T-helper 22 cell (primary cell): ENCODE measurements at places on chromosomes 16 and 17.

DNA sequence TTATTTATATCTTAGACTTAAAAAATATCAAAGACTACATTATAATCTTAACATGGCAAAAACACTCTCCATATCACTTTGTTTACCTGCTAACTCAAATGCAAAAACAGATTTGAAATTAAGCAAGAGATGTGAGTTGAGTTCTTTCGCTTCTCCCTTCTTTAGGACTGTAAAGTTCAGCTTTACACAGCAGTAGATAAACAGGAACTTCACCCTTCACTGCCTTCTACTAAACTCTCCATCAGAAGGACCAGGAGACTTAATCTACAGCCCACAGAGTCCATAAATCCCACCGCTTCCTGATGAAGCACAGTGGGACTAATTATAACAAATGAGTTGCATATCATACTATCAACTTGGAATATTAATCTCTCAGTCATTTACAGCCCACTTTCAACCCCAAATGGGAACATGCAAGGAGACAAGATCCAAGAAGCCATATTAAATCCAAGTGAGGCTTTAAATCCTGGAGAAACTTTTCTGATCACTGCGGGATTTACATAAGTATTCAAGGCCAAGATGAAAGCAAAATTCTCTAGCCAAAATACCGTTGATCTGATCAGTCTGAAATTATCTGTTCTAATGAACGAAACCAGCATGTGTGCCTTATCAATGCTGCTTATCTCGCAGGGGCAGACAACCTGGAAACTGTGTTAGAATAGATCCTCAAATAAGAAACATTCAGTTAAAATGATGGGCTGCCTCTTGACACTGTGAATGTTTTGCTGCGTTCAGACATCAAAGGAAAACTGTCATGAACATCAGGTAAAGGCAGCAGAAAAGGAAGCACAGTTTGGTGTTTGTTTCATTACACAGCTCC, 1.6 kb downstream of the AMFR start:
- DNase-seq, result no peak

GRCh38 chr16:66513111-66513723, 36.7 kb downstream of the TK2 start:
- DNase-seq, result no peak

DNA sequence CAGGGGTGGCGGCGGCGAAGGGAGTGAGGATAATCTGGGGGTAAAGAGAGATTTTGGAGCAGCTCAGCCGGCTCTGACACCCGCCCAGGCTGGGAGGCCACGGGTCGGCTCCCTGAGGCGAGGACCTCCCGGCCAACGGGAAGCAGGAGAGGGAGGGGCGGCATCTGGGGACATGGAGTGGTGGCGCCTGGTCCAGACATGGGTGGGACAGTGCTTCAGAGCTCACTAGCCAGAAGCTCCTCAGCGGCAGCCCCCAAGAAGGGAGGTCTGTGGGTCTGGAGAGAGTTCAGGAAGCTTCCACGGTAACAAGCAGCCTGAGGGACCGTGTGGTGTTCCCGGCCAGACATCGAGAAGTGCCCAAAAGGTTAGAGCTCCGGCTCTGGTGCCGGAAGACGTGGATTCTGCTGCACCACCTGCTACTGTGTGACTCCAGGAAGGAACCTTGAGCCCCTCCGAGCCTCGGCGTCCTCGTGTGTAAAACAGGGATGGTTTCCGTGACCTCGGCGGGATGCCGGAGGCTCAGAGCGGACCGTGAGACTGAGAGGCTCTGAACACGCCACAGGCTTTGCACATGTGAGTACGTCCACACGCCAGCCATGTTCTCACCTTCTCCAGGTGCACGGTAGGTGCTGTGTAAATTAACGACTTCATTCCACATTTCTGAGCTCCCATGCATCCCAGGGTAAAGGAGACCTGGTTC, 56.9 kb downstream of the TIMM22 start:
- no peak for DNase-seq

- DNase-seq, result no peak
These were observed 153.5 kb upstream of the CDC42EP4 start for GRCh38 chr17:73465130-73465952.

DNA sequence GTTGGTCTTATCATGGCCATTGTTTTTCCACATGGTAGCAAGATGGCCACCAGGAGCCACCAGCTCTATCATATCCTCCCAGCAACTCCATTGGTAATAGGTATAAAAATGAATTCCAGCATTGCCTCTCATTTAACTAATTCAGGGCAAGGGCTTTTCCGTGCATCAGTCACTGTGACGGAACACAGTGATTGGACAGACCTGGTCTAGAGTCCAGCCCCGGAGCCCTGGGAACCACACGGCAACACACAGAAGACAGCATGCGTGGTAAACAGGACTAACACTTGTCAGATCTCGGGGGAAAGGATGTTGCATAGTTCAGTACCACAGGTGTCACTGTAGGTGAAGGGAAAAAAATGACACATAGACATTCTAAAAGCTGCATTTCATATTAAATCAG, 638.0 kb upstream of the RBFOX1 start:
- no peak for DNase-seq

DNA sequence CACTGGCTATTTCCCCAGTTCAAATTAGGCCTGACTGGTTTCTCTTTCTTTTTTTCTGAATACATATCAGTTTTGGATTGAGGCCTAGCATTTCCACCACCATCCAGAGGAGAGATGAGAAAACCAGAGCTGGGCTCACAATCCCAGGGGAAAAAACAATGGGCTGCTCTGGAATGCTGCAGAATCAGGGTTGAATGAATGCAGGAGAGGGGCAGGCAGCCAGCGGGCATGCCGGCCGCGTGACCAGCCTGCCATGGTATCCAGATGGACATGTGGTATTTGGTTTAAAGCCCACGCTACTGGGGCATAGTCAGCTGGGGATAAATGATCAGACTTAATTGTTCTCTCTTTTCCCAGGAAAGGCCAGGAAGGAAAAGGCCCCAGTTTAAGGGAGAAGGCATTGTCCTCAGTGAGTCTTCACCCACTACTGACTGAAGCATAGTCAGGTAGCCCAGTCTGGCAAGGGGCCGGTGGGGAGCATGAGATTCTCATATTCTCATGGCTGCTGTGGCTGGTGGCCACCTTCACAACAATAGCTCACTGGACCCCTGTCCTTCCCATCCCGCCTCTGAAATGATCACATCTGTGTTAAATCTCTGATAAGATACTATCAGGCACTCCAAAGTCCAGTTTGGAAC, 38.7 kb upstream of the RHOT1 start:
- DNase-seq, result no peak

- no peak for DNase-seq
These were observed 2.9 kb upstream of the AOC3 start for GRCh38 chr17:42848093-42848492.

- no peak for DNase-seq
These were observed 202.6 kb downstream of the SHISA9 start for GRCh38 chr16:13103831-13104530.

DNA sequence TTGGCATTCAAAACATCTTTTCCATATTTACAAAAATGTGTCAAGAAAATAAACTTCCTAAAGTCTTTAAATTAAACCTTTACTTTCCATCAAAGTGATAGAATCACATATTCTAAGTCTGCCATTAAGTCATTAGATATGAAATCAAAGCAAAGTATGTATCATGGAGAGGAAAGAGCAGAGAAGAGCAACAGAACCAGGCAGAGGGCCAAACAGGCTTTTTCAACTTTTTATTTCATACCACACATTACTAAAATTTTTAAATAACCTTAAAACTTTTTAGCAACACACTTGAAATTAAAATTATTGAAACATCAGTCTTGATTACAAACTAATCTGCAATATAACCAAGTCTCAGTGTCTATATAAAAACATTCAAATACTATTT, 13.8 kb downstream of the SIAH1 start:
- DNase-seq, result no peak

GRCh38 chr16:11133344-11133943, 122.6 kb downstream of the SOCS1 start:
- no peak for DNase-seq

DNA sequence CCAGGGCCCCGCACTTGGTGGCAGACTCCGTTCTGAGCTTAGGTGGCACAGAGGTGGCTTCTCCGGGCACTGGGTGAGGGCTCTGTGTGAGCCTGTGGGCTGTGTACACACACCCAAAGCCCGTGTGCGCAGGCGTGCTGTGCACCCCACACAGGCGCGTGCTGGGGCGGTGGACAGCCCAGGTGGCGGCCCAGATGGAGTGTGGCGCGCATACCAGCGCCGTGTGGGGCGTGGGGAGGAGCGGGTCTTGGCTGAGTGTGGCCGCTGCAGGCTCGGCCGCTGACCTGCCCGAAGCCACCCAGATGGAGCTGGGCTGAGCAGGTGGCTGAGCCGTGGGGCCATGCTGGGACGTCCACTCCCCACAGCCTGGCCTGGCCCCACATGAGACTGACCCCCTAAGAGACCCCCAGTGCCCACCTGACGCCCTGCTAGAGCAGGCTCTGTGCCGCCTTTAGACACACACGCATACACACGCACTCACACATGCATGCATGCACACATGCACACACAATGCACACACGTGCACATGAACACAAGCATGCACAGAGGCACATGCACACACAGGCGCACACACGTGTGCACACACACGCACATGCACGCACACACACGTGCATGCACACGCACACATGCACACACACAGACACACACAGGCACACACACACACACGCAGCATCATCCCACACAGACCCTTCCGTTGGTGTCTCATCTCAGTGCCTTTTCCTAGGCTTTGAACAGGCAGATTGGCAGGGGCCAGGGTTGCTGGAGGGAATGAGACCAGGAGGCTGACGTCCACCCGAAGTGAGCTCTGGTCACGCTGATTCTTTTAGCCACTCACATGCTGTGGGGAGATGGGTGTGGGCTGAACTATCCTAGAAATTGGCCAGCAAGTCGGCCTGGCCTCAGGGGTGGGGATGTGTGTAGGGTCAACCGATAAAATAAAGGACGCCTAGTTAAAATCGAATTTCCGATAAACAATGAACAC, 2.1 kb downstream of the PRR35 start:
- DNase-seq, result no peak

- no peak for DNase-seq
These were observed 77.6 kb downstream of the EMP2 start for GRCh38 chr16:10502776-10503175.

DNA sequence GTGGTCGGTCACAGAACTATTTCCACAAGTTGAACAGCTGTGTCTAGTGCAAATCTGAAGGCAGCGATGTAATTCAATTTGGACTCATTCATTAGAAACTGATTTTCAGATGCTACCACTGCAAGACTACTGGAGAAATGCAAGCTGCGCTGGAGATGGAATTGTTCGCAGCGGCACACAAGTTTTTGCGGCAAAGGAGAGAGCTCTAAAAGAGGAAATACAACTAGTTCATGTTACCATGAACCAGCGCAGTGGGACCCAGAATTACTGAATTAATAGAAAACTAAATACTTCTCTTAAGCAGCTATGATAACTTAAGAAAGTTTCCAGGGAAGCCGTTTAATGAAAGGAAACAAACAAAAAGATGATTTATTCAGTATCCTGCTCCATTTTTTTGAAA, 1.9 kb downstream of the CREBBP start:
- DNase-seq, result no peak

DNA sequence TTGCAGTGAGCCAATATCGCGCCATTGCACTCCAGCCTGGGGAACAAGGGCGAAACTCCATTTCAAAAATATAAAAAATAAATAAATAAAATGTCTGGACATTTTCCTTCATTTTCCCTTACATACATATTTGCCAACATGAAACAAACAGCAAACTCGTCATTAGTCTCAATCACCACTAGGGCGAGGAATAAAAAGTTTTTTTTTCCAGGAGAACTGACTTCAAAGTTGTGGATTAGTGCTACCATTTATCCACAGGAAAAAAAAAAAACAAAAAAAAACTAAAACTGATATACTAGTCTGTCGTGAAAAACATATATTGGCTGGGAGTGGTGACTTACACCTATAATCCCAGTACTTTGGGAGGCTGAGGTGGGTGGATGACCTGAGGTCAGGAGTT, 77.0 kb upstream of the MTMR4 start:
- no peak for DNase-seq

GRCh38 chr16:1283296-1283695, 26.1 kb upstream of the UBE2I start:
- no peak for DNase-seq

DNA sequence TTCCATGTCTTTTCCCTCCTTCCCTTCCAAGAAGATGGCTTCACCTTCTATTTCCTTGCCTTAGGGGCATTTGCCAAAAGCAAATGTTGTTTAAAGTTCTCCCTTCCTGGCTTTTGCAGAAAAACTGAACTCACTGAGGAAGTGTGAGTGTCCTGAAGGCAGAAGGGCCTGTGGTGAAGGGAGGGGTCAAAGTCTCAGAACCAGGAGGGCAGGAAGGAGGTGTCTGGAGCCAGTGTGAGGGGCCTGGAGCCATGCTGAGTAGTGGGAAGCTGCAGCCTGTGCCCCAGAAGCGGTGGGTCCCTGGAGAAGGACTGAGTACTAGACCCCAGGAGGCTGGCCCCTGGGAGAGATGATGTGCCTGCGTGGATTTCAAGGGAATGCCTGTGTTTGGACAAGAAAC, 23.8 kb upstream of the SUPT4H1 start:
- no peak for DNase-seq

DNA sequence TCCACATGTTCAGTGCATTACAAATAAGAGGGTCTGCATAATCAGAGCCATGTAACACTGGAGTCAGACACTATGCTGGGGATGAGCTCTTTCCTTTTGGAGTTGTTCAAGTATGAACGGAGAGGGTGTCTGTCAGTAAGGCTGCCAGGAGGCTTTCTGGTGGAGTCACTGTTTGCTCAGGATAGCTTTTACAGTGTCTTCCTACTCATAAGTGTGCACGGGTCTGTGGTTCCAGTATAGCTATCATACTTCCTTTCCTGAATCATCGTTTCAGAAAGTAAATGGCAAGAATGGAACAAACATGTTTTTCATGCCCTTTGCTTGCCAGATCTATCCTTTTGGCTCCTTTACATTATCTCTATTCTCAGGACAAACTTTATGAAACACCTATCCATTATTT, 152.7 kb upstream of the CDH11 start:
- no peak for DNase-seq

DNA sequence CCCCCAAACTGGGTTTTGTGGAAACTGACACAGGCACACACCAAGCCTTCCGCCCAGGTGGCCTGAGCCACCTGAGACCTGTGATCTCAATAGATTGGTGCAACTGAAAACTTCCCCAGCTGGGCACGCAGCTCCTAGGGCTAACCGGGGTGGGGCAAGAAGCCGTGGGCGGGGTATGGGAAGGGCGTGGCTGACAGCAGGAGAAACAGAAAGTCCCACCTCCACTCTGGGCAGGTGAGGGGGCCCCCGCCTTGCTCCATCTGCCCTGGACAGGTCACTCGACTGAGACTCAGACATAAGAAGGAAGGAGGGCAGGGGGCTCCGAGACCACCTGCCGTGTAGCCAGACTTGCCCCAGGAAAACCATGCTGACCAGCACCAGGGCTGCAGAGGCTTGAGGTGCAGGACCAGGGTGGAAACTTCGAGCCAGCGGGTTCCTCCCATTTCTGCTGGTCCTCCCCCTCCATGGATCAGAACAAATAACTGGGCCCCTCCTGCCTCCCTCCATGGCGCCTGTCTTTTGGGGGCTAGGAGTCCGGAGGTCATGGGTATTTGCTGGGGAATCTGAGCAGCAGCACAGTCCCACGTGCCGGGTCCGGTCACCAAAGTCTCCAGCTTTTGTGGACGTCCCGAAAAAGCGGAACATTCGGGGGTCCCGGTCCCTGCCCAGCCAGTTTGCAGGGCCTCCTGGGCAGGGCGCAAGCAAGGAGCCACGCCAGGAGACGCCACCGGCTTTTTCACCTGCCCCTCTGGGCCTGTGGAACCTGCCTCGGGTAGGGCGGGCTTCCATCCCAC, 1.3 kb downstream of the TIMP2 start:
- peak; percentile 23 for DNase-seq
